ENCODE measurements at places on chromosomes 12 and 14.
A peak's percentile ranks its signal among the peaks of the same experiment; 100 is the strongest.

GRCh38 chr14:100350986-100351385, 27.8 kb downstream of the SLC25A47 start:
- no peak for DNase-seq

- DNase-seq, result no peak
These were observed 28.6 kb downstream of the TMEM30B start for GRCh38 chr14:61252369-61253063.

DNA sequence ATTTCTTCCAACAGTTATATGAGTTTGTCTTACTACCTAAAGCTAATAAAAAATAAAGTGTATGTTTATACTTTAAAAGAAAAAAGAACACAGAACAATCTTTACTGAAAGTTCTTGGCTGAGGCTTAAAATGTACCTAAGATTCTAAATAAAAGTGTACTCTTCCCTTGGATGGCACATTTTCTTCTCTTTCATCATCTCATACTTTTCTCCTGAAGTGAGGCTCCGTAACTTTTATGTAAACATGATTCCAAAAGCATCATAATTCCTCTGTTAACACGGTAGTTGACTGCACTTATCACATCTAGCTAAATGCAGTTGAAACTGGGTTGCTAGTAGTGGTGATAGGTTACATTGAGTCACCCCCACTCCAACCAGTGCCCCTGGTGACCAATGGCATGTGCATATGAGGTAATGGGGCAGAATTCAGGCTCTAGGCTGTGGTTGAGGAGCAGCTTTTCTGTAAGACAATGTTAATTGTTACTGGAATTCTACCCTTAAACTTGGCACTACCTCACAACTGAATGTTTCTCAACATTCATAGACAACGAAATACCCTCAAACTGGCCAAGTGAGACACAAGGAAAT, 38.4 kb downstream of the WASHC3 start:
- DNase-seq, result no peak

DNA sequence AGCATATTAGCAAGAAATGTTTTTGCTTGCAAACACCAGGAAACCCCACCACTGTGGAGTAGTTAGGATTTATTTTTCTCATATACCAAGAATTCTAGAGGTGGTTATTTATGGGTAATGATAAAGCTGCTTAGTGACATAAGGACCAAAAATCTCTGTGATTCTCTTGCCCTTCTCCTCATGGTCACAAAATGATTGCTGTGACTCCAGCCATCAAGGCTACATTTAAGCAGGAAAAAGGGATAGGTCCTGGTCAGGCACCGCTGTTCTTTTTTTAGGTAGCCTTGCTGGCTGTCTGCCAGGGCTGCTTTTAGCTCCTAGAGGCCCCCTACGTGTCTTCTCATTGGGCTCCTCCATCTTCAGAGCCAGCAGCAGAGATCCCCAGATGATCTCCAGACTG, 104.2 kb downstream of the AACS start:
- no peak for DNase-seq

- DNase-seq, result no peak
These were observed 18.5 kb upstream of the DUSP6 start for GRCh38 chr12:89370850-89371249.

DNA sequence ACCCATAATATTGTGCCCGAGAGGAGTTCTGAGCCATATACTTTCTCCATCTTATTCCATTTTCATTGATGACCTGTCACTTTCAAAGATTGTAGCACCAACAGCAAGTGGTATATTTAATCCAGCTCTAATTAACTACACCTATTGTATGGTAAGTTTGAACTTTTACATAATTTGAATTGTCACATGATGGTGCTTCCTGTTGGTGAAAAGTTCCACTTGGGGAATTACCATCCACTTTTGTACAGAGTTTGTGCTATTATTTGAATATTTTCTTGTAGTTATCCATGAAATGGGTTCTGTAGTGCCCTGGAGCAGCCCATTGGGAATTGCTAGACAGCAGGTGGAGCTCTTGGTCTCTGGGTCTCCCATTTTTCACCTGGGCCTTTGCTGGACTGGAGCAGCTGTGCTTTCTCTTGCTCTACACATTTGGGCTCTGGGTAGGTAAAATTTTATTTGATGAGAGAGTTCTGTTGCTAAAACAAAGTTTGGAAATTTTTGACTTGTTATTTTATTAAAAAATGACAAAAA, 3.0 kb downstream of the SMCO3 start:
- DNase-seq, result no peak

- no peak for DNase-seq
These were observed at the start of gene IKZF4 for GRCh38 chr12:56020423-56021184. Gene IKZF4, plus strand, starts transcription at chr12:56021043. Its CDS starts 451 bp downstream, at chr12:56021494.

DNA sequence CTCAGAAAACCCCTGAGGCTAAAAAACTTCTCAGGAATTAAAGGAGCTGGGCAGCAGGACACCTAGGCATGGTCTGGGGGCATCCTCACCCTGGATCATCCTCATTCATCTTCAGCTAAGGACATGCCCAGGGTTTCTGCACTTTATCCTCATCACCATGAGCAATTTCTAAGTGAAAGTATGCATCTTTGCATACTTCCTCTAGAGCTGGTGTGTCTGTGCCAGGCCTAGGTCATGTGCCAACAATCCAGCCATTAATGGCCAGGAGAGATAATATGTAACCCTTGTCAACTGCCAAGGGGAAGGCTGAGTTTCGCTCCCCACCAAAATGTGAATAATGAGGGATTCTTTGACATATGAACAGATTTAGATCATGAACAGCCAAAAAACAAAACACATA, 160.5 kb downstream of the KITLG start:
- no peak for DNase-seq

GRCh38 chr12:52231305-52232202, 1.5 kb upstream of the KRT7 start:
- no peak for DNase-seq

- DNase-seq, result peak; percentile 54
These were observed 368.0 kb downstream of the TMEM121 start for GRCh38 chr14:105894125-105894977.

GRCh38 chr14:65961004-65961403, 525.2 kb upstream of the CCDC196 start:
- DNase-seq, result no peak

All from coronary artery (tissue), 2 donors.